Placental pericyte (primary cell): ENCODE measurements at places on chromosomes 2 and 18. TPM values are rescaled to one million over a fixed set of nuclear protein-coding genes. Genes with fewer than 3 reads are reported as not detected.

The FBXO48 gene
- total RNA-seq = 0.44 and 1.4 TPM in 2 replicates

The GRB14 gene
- total RNA-seq = not detected in 2 replicates

The CIB4 gene
- total RNA-seq = not detected in 2 replicates

The OSR1 gene
- 5.0 and 6.6 TPM in 2 replicates for total RNA-seq

The ARMC9 gene
- 157 and 512 TPM in 2 replicates for total RNA-seq

The LIMS4 gene
- 18.6 and 22.8 TPM in 2 replicates for total RNA-seq

The NCKAP1 gene
- 111 and 185 TPM in 2 replicates for total RNA-seq

The AQP4 gene
- not detected in 2 replicates for total RNA-seq

The MAP3K19 gene
- not detected in 2 replicates for total RNA-seq

The NETO1 gene
- total RNA-seq = 0.72 TPM in 1 of 2 replicates, not detected in the other
